NCI-H1930 (cell line): ENCODE measurements at places on chromosomes 11 and 22.

GRCh38 chr11:73428699-73429098 lies 52.5 kb downstream of the RELT start:
- DNase-seq: no peak

DNA sequence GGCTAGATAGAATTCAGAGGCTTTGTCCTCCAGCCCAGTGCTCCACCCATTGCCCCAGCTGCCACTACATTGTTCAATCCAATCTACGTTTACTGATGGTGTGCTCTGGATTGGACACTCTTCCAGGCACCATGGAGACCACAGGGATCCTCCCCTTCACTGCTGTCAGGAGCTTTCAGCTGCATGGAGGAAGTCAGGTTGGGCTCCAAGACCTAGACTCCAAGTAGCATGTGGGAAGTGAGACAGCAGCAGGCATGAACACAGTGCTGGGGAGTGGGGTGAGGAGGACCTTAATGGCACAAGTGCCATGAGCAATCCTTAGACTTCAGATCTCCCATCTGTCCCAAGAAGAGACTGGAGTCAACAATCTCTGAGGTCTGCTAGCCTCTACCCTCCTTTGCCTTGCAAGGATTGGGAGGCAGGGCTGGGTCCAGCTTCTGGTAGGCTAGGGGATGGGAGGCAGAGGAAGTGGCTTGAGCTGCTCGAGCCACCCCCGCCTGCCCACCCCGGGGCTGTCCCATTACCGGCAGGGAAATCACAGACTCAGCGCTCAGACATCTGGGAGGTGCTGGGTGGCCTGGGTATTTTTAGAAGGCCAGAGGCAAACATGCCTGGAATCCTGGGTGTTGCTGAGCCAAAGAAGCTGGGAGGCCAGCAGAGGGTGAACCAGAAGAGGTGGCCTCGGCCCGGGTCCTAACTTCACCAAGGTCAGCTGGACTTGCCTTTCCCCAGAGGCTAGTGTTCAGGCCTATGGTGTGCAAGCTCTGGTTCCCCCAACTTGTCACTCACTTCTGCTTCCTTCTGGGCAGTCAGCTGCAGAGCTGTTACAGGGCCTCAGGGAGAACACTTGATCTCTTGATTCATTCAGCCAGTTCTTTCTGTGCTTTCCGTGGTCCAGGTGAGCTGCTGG lies 15.2 kb upstream of the FCHSD2 start:
- DNase-seq: no peak

- no peak for DNase-seq
These were observed 2.5 kb downstream of the TCN2 start for GRCh38 chr22:30609260-30610185.

GRCh38 chr22:23243859-23244689 lies 63.8 kb downstream of the BCR start:
- no peak for DNase-seq

DNA sequence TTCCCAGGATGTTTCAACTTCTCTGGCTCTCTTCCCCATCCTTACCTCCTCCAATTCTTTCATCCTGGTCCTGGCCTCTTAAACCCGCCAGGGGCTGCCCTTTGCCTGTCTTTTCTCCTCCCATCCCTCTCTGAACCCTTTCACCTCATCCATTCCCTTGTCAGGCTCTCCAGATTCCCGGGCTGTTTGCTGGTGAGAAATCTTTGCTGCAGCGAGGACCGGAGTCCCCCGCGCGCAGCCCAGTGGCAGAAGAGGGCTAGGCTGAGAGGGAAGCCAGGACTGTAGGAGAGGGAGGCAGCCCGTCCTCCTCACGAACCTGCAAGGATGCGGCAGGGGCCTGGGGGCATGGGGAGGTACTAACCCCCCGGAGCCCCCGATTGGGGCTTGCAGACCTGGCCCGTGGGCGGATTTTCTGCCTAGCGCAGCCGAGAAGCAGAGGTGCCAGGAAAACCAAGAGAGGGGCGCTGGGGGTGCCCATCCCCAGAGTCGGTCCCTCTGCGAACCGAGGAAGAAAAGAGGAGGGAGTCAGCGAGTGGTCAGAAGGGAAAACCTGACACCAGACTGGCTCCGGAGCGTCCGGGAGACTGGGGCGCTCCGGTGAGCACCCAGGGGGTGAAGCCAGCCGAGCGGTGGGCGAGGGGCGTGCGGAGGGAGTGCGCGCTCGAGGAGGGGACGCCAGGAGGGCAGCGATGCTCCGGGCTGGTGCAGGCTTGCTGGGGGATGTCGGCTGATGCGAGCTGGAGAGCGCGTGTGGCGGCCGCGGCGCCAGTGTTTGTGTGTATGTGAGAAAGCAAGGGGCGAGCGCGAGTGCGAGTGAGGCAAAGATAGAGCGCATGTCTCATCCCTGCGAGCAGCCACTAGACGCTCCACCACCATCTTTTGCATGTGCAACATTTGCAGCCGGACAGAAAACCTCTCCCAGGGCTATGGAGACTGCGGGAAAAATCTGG lies at the start of gene GRIA4:
TSS of gene GRIA4 (plus strand) at position 242 of the 950 bp plus-strand sequence. CDS start 925 bp downstream, outside the sequence.
- DNase-seq: peak; percentile 47

- DNase-seq: peak; percentile 16
These were observed 103.9 kb downstream of the GGTLC2 start for GRCh38 chr22:22748297-22748743.
